ENCODE measurements at places on chromosomes 16 and 17.

- DNase-seq, result no peak
These were observed 1.6 kb downstream of the ZNF598 start for GRCh38 chr16:2008009-2008526.

- DNase-seq, result no peak
These were observed 36.7 kb downstream of the TK2 start for GRCh38 chr16:66513111-66513723.

GRCh38 chr16:1740234-1740633, 31.1 kb downstream of the NME3 start:
- peak; percentile 28 for DNase-seq

DNA sequence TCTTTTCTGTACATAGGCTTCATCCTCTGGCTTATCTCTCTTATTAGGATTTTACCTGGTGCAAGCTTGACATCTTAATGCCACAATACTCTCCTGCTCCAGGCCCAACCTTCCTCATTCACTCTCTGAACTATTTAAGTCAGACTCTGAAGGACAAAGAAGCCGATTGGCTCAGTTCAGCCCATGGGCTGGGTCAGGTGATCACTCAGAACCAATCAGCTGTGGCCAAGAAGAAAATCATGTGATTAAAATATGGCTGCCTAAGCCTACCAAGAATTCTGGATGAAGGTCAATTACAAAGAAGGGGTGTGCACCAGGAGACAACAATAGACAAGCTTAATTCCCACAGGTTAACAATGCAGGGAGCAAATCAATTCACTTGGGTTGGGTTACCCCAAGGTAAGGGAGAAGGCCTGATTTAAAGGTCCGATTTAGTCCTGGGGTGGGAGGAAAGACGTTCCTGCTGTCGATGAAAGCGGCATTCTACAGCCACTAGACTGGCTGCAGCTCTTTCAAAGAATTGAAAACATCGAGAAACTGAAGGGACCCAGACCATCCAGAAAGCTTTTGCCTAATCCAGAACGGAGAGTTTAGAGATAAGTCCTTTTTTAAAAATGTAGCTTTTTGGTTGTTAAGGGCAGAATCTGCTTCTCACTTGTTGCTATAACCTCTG, 42.9 kb upstream of the NFAT5 start:
- DNase-seq, result no peak

- DNase-seq, result no peak
These were observed 13.2 kb upstream of the BAIAP2 start for GRCh38 chr17:81021531-81022343.

GRCh38 chr16:83533193-83533592, 274.6 kb upstream of the HSBP1 start:
- no peak for DNase-seq

- DNase-seq, result no peak
These were observed 84.5 kb downstream of the WNT3 start for GRCh38 chr17:46733837-46734475.

DNA sequence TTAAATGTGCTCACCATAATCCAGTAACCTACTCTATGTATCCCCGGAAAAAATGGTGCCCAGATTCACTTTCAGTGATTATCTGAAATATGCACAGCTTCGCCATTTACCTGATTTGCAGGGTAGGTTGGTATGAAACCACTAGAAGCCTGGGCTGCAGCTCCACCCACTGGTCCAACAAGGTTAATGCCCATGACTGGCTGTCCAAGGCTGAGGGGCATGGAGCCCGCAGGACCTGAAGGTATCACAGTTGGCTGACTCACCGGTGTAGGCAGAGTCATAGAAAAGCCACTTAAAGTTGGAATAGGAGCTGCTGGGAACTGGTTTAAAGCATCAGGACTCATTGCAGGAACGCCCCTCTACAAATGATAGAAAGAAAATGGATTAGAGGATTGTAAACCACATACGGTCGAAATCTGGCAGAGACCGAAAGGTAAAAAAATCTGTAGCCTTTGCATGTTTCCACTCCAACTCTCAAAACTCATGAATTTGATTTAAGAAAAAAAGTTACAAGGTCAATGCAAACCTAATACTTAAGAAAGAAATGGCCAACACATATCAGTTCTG, 38.6 kb downstream of the SYNRG start:
- DNase-seq, result no peak

DNA sequence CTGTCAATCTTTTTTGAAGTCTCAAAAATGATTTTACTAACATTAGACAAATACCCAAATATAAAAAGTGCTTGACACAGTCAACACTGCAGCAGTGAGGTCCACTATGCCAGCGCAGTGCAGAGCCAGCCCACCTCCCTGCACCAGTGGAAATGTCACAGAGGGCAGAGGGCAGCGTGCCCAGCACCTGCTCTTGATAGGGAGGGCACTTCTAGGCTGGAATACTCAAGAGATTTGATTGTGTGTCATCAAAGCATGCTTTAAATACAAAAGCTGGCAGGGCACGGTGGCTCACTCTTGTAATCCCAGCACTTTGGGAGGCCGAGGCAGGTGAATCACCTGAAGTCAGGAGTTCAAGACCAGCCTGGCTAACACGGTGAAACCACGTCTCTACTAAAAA, 136.0 kb downstream of the ANKRD11 start:
- DNase-seq, result peak; percentile 82

GRCh38 chr17:13114601-13115031, 96.8 kb upstream of the ELAC2 start:
- no peak for DNase-seq

- DNase-seq, result peak; percentile 93
These were observed at the start of gene SMIM5 for GRCh38 chr17:75632863-75633485. TSS of gene SMIM5 (plus strand) at chr17:75633434. CDS start at chr17:75640202, 6,768 bp downstream.

DNA sequence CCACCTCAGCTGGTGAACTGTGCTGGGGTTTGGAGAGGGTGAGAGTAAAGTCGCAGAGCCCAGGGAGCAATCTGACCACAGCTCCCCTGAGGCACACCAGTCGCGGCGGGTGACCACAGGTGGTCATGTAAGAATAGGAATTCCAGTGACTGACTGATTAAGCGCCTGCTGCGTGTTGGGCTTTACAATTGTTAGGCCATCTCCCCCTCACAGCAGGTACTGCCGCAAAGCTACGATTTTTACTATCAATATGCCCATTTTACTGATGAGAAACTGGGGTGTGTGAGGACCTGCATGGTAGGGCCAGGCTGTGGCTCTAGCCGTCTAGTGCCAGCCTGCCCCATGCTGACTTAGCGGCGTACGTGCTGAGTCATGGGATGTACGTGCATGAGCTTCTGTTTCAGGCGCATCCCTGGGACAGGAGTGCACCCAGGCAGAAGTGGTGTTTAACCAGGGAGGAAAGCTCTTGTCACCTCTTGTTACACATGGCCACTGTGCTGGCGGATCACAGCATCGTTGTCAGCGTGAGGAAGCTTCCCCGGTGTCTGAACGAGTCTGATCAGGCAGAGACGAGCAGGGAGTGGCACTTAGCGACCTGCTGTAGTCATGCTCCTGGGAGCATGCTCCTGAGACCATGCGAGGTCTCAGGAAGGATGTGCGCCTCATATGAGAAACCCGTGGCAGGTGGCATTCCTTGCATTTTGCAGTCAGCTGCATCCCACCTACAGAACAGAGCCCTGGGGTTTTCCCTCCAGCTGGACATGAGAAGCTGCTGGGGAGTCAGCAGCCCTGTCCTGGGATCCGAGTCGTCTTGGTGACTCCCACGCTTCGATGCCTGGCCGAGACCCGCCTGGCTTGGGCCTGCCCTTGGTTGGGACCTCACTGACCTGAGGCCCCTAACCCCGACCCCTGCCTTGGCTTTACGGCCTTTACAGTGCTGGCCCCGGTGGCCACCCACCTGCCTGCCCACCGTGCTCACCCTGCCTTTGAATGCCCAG, 163.7 kb upstream of the CHMP6 start:
- DNase-seq, result no peak

DNA sequence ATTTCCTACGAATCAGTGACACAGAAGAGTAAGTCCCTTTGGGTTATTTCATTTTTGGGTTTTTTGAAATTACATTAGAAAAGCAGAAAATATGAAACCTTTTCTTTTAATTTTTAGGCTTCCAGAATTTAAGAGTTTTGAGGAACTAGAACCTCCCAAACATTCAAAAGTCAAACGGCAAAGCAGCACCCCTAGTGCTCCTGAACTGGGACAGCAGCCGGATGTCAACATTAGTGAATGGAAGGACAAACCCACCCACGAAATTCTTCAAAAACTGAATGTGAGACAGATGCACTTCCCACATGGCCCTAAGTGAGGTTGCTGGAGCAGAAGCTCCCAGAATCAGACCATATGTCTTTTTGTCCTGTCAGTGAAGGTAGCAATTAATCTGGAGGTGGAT, 199.4 kb downstream of the PHKB start:
- no peak for DNase-seq

DNA sequence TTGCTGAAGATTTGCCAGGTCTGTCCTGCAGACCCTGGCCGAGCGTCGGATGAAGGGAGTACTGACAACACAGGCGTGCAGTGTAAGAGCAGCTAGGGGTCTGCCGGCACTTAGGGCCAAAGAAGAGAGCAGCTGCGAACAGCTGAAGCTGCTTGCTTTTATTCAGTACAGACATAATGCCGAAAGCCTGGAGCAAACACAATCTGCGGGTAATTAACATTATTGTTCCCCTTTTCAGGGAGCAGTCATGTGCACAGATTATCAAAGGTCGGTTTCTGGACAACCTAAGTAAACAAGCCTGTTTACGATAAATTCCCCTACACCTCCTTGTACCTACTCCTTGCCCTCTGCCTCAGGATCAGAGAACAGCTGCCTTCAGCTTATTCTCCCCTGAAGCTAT, 12.0 kb upstream of the KRT23 start:
- DNase-seq, result no peak

DNA sequence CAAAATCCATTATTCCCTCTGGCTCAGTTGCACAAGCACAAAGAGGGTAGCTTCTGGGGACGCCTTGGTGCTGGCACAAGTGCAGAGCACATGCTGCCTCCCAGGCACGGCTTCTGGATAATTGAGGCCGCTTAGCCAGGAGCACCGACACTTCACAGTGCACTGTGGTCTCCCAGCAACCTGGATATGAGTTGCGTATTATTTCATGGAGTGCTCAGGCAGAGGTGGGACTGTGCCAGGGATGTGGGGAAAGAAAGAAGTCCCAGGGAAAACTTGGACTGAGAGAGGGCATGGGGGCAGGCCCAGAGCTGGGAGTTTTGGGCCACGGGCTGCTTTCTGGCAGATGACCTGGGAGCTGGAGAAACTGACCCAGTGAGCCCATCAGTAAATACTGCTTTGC, 37.5 kb downstream of the MPRIP start:
- DNase-seq, result peak; percentile 78

GRCh38 chr17:53655591-53655990, 167.1 kb upstream of the KIF2B start:
- DNase-seq, result no peak

DNA sequence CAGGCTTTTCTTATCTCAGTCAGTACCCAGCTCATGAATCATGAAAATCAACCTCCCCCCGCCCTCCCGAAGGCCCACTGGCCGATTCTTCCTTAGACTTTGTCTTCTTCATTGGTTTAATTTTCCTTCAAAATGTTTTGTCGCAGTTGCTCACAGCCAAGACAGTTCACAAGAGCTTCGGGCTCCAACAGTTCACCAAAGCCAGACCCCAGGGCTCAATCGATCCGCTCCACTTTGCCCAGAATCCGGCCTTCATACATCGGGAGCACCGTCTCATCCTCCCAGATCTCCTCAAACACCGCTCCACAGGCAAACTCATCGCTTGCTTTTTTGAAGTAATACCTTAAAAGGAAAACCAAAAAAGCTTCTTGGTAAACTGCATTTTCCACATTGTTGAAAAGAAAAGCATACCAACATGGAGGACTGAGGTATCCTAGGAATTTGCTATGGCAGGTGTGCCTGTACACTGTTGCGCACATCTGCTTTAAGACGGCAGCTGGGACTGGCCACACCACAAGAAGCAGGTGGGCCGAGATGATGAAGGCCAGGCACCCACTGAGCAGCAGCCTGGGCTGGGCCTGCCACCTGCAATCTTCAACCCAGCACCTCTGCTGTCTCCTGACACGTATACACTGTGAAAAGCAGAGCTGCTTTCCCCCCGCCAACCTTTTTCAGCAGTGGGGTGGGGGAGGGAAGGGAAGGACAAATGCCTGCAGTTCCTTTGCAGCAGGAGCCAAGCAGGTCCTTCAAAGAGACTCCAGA, 31.5 kb downstream of the AXIN2 start:
- DNase-seq, result no peak

DNA sequence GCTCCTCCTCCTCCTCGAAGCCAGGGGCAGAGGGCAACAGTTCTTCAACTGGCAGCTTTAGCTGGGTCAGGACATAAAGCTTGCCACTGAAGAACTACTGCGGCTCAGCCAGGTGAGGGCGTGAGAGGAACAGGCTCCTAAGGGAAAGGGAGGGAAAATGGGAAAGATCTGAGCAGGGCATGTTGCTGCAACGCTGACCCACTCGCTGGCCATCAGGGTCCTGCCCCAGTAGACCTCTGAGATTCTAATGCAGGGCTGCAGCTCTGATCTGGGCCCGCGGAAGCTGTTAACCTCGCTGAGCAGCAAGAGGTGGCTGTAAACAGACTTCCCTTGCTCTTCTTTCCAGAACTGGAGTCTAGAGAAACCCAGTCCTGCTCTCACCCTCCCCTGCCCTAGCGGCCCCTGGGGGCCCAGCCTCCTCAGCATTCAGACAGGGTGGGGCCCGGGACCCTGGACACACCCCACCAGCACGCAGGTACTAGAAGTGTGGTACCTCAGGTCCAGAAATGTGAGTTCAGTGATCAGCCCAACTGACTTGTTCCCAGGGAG, 3.8 kb upstream of the TLCD2 start:
- DNase-seq, result no peak

DNA sequence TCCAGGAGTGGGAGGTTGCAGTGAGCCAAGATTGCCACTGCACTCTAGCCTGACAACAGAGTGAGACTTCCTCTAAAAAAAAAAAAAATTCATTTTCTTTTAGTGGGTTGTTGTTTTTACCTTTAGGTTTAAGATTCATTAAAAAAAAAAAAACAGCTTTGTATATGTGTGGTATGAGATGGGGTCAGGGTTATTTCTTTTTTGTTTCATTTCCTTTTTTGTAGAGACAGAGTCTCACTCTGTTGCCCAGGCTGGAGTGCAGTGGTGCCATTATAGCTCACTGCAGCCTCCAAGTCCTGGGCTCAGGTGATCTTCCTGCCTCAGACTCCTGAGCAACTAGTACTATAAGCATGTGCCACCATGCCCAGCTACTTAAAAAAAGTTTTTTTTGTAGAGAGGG, 47.0 kb downstream of the BCAS3 start:
- DNase-seq, result no peak

GRCh38 chr17:51422634-51423033, 162.3 kb downstream of the UTP18 start:
- DNase-seq, result no peak

DNA sequence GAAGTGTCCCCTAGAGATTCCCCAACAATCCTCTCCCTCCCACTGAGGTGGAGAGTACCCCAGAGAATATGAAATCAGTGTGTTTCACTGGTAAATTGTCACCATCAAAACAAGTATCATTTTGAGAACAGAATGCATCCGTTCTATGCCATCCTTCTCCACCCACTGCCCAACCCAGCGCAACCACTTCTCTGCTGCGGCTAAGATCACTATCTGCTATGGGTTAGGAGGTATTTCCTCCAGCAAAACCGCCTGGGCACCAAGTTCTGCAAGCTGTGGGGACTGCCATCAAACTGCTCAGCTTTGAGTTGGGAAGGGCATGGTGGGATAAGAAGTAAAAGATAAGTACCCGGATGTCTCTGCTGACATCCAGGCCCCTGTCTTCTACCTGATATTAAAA, 24.4 kb downstream of the CNTNAP1 start:
- DNase-seq, result no peak

GRCh38 chr17:17433000-17433703, 43.6 kb upstream of the MED9 start:
- DNase-seq, result no peak

GRCh38 chr17:11331547-11332513, 90.8 kb downstream of the SHISA6 start:
- DNase-seq, result no peak

- DNase-seq, result no peak
These were observed 349.2 kb upstream of the HSBP1 start for GRCh38 chr16:83458612-83459011.
